ENCODE measurements at places on chromosomes 3 and 15.
A peak's percentile ranks its signal among the peaks of the same experiment; 100 is the strongest.

- no peak for DNase-seq
Measured at GRCh38 chr3:84963137-84963536, 4.3 kb downstream of the CADM2 start.

- DNase-seq: no peak
Measured at GRCh38 chr3:12428126-12428525, 56.2 kb upstream of the TSEN2 start.

- no peak for DNase-seq
Measured at GRCh38 chr15:75928680-75929608, 25.3 kb downstream of the FBXO22 start.

DNA sequence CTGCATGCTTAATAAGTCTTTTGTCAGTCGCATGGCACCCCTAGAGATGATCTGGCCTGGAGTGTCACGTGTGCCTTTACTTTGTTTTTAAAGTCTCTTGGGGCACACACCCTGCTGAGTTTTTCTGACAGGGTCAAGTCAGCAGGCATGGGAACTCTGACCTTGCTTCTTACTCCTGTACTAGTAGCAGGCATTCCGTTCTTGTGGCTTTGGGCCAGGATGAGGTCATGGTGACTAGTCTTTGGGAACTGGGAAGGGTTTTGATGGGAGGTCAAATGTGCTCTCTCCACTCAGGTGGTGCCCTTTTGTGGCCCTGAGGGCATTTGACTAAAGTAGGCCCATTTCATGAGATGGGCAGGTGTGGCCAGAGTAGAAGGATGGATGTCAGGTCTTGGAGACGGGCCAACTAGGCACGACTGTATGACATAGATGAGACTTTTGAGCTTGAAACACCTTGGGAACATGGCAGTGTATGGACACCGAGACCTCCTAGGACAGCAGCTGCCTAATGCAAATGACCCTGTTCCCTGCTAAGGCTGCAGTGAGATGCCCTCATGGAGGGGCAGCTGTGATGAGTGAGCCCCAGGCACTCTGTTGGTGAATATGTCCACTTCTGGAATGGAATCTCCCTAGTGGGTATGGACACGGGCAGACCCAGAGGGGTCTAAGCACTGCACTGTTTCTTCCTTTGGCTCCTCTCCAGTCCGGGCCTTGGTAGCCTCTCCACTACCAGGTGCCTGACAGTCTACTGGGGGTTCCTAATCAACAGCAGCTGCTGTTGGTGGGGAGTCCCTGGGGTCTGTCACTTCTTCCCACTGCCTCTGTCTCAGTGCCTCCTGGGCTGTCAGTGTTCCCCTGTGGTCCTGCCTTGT is 16.4 kb downstream of the SRPRB start:
- peak; percentile 63 for DNase-seq

DNA sequence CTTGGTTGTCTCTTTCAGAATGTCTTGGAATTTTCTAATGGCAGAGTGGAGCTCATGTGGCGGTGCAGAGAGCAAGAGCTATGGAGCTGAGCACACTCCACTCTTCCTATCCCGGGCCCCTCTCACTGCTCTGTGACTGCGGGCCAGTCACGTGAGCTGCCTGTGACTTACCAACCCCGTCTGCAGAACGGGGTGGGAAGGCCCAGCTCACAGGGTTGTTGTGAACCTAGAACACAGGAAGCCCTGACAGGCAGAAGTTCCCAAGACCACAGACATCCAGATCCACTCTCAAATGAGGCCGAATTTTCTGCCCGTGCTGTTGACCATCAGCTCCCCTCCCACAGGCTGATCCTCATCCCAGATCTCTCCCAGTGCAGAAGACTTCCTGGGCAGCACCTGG is 35.5 kb upstream of the PLXNA1 start:
- DNase-seq: no peak

- DNase-seq: no peak
Measured at GRCh38 chr3:156661155-156661554, 13.2 kb upstream of the TIPARP start.

- DNase-seq: no peak
Measured at GRCh38 chr15:83854950-83855707, 201.2 kb downstream of the ADAMTSL3 start.

- DNase-seq: no peak
Measured at GRCh38 chr3:55718521-55718921, 231.4 kb upstream of the WNT5A start.

- DNase-seq: no peak
Measured at GRCh38 chr3:172918165-172918564, 167.6 kb downstream of the ECT2 start.

DNA sequence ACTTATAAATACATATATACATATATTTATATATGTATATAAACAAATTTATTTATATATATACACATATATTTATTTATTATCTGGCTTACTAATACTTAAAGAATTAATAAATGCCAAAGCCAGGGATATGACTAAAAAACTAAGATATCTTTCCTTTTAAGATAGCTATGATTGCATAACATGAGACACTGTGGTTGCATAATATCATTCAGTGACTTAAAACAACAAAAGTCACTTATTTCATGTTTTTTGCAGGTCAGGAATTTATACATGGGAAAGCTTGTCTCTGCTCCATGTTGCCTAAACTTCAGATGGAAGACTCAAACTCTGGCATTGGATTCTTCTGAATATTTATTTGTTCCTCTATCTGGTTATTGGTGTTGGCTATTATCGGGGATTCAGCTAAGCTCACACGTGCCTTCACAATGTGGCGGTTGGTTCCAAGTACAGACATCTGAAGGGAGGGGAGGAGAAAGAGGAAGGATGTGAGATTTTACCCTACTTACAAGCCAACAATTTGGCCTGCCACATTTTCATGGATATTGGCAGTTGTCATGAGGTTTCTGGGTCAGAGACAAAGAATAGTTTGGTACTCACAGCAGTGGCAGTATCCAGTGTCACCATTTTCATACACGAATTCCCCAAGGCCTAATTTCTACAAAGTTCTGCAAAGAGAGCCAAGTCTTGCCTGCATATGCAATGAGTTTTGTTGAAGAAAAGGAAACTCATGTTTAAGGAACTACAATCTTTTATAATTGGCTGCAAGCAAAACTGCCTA is 381.6 kb downstream of the EPHA3 start:
- DNase-seq: no peak

DNA sequence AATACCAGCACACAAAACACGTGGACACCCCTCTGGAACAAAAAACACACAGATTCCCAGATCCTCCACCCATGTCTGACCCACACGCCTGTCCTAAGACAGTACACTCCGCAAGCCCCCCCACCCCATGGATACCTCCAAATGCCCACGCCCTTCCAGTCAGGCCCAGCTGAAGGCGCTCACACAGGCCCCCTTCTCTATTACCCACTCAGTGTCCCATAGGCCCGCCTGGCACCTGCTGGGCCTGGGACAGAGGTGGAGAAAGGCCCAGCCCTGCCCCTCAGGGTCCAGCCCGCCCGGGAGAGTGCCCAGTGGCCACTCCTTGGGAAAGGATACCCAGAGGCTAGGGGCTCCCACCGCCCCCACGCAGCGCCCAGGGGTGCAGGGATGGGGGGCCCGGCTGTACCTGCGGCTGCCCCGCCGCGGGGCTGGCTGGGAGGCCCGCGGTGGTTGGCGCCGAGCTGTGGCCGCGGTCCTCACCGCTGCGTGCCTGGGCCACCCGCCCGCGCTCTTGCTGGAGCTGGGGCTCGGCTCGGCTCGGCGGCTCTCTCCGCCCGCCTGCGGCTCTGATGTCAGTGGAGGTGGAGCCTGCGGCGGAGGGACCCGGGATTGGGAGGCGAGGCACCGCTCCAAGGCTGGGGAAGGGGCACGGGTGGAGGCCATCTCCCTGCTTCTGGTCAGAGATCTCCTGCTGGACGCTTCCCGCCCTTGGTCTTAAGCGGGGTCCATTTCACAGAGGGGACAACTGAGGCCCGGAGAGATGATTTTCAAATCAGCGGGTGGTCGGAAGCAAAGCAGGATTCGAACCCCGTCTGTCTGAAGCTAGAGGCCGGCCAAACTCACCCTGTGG is at the start of gene CAMK1:
Gene CAMK1, minus strand, starts transcription at position 522 of the 850 bp plus-strand sequence. CDS start 2,198 bp downstream, outside the sequence.
- DNase-seq: no peak

GRCh38 chr15:53716909-53717876 is 42.3 kb downstream of the WDR72 start:
- no peak for DNase-seq

DNA sequence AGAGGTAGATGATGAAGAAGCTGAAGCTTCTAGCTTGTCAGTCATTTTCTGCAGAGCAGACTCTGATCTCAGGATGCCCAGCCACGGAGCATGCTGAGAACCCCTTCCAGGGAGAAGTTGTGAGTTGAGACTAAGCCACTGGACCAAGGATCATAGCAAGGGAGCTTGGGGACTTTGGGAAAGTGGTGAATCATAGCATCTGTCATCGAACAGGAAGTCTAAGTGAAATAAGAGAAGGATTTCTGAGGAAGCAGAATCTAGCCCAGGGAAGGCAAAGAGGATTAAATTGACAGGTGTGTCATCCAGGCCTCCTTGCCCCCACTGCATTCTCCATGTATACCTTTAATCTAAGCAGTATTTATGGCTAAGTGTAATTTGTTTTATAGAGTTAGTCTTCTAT is 71.8 kb upstream of the TMEM108 start:
- DNase-seq: no peak

- no peak for DNase-seq
Measured at GRCh38 chr15:42737529-42738328, 801 bp upstream of the CDAN1 start.

- no peak for DNase-seq
Measured at GRCh38 chr3:50657407-50657806, 17.3 kb upstream of the DOCK3 start.

- DNase-seq: peak; percentile 44
Measured at GRCh38 chr3:23739536-23739935, 66.2 kb upstream of the UBE2E1 start.

- DNase-seq: no peak
Measured at GRCh38 chr3:10374311-10374710, 53.4 kb upstream of the SEC13 start.

DNA sequence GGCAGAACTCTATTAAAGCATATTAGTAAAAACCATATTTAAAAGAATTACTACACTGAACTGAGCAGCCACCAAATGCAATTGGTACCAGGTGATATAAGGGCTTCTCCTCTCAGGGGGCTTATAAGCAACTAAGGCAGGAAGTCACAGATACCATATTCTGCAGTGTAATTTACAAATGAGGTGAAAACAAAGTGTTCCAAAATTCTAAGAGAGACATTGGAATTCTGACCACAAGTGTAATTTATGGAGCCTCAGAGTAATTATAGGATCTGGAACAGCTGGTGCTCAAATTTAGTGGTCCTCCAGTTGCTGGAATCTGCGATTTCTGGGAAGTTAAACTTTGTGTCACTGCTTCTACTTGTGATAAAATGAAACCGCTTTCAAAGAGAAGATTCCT is 3.1 kb upstream of the NR1I2 start:
- DNase-seq: no peak

DNA sequence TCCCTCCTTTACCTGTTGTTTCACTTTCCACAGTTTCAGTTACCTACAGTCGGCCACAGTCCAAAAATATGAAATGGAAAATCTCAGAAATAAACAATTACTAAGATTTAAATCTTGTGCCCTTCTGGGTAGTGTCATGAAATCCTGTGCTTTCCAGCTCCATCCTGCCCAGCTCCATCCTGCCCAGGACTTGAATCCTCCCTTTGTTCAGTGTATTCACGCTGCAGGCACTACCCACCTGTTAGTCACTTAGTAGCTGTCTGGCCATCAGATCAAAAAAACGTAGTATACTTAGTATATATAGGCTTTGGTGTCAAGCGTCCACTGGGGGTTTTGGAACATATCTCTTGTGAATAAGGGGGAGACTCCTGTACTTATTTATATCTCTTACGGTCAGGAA is 329.0 kb upstream of the SEMA6D start:
- no peak for DNase-seq
